ELR (cell line): ENCODE measurements at places on chromosomes 2 and 18.

DNA sequence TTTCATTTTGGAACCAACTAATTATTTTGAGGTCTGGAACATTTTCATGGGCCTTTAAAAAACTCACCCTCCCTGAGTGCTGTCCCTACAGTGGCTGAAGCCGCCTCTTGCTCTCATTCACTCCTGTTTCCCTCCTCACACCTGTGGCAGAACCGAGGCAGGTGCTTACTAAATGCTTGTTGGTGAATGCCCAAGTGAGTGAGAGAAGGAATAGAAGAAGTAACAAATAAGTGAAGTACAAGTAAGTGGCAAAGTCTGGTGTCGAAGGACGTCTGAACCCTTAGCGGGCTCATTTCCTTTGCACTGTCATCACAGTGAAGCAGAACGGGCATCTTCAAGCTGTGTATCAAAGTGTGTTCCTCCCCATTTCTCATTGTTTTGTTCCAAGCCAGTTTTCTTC is 135.2 kb downstream of the RHBDD1 start:
- no peak for DNase-seq

DNA sequence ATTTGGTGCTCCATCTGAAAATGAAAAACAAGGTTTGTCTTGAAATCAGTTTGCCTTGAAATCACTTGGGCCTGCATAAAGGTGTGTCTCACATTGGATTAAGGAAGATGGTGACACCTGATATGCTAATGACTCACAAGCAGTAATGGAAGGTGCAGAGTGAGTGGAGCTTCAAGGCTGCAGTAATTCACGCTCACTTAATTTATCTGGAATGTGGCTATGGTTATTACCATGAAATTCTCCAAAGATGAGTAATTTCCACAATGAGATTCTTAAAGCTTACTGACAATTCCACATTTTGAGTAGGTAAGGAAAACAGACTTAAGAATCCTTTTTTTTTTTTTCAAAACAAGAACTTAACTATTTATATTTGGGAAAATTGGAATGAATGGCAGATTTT is 156.8 kb downstream of the PAX3 start:
- DNase-seq, result peak; percentile 76

GRCh38 chr2:134231301-134231964 is 22.4 kb upstream of the MGAT5 start:
- peak; percentile 36 for DNase-seq

GRCh38 chr2:230868947-230869913 is 4.5 kb downstream of the ITM2C start:
- no peak for DNase-seq

DNA sequence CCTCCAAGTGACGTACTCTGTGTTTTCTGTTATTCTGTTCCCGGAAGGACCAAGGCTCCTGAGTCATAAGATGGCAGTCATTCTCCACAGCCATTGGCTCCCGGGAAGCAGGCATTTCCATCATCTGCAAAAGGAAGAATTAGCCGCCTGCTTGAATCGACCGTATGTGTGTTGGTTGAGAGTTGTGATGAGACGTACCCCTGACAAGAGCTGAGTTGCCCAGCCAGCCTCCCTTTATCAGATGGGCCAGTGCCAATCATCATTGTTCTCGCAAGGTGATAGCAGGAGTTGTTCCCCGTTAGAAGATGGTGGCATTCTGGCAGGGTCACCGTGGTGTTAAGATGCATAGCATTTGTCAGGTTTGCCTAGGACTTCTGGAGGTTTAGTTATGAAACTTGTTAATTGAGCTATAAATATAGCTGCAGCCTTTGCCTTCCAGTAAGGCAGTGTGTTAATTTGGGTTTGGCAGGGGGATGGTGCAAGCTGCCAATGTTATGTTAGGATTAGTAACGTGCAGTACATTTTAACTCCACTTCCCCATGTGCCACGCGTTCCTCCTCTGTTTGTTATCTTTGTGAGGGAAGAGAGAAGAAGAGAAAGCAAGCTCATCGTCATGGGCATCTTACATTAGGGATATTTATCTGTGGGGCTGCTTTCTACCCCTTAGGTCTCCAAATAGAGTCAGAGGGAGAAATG is 652.7 kb upstream of the FANCL start:
- DNase-seq, result no peak

GRCh38 chr2:45886171-45886663 is 234.7 kb downstream of the PRKCE start:
- no peak for DNase-seq

- DNase-seq, result no peak
These were observed 138.4 kb downstream of the MBP start for GRCh38 chr18:76994086-76994654.

DNA sequence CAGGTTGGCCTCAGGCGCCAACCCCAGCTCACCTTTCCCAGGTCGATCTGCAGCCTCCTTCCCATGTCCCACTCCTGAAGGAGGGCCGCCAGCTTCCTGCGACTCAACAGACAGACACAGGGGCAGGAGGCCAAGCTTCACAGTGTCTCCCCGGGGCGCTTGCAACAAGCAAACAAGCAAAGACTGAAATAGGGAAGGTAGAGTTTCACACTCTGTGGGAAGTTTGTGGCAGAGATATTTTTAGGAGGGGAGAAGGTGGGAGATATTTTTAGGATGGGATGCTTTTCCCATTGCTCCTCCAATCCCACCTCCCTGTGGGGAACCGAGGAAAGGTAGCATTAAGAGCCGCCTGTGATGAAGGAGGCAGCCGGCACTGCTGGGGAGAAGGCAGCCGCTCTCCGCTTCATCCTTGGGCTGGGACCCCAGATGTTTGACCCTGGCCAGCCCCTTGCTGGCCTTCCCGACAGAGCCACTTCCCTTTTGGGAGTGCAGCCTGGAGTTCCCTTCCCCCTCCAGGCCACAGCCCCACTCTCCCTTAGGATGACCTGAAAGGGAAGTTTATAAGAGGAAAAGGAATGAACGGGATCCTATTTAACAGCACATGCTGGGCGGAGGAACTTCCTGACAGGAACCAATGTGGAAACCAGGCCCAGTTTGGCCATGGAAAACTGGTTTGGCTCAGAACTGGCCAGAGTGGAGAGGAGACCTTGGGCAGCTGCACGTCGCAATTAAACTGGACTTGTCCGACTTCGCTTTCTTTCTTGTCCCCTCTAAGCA is 142.2 kb upstream of the SMAD2 start:
- DNase-seq, result no peak

GRCh38 chr2:61100801-61101200 is 35.1 kb downstream of the SANBR start:
- DNase-seq, result no peak

DNA sequence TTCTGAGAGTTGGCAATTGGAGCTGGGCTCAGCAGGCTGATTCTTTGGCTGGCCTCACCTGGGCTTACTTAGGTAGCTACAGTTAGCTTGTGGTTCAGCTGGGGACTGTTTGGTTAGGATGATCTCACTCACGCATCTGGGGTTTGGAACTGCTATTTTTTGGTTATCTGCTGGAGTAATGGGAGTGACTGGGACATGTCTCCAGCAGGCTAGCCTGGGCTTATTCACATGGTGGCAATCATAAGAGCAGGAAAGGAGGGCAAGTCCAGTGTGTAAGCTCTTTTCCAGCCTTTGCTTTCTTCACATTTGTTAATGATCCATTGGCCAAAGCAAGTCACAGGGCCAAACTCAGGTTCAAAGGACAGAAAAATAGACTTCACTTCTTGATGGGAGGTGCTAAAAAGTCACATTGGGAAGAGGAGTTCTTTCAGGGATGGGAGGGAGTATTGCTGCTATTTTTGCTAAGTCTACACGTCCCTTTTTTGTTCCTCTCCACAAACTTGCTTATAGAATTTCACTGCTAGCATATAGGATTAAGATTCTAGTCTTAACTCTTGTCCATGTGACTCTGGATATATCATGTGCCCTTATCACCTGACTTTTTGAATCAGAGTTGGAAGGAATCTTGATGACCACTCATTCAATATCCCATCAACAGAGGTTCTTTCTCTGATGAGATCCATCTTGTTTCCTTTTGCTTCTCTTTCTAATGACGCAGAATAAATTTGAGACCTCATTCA is 174.0 kb downstream of the ZFP36L2 start:
- no peak for DNase-seq

- no peak for DNase-seq
These were observed 25.1 kb downstream of the CSRNP3 start for GRCh38 chr2:165494573-165494972.

DNA sequence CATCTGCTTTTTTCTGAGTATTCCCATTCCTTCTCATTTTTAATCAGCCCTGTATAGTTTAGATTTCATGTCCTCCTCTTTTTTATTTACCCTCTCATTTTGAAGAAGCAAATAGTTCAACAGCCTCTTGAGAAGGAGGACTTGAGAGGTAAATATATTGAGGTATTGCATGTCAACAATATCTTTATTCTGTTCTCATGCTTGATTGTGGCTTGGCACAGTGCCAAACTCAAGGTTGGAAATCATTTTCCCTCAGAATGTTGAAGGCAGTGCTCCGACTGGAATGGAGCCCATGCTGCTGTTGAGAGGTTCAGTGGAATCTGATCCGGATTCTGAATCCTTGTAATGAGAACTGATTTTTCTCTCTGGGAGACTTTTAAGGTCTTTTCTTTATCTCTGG is 31.0 kb upstream of the GALNT3 start:
- no peak for DNase-seq

DNA sequence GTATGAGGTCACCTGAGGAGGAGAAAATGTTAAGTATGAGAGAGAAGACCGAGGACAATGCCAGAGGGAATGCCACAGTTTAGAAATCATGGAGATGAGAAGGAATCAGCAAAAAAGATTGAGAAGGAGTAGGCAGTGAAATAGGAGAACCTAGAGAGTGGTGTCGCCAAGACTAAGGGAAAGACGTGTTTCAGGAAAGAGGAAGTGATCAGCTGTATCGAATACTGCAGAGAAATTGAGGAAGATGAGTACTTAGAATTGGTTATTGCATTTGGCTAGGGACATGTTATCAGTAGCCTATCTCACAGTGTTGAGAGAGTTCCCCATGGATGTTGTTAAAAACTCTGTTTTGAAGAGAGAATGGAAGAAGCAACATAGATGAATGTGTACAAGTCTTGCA is 112.3 kb downstream of the GALNT1 start:
- DNase-seq, result no peak

DNA sequence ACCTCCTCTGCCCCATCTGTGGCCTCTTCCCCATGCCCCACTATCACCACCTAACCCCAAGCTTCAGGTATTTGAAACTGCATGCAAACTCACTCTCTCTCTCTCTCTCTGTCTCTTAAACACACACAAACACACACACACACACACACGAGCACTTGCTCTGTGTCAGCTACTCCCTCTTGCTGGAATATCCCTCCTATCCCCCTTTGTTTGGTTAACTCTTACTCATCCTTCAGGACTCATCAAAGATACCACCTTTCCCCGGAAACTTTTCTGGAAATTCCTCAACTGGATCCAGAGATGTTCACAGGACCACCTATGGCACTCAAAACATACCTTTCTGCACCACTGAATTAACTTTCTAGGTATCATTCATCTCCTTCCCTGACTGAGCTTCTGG is 222.8 kb upstream of the TMEM200C start:
- no peak for DNase-seq

DNA sequence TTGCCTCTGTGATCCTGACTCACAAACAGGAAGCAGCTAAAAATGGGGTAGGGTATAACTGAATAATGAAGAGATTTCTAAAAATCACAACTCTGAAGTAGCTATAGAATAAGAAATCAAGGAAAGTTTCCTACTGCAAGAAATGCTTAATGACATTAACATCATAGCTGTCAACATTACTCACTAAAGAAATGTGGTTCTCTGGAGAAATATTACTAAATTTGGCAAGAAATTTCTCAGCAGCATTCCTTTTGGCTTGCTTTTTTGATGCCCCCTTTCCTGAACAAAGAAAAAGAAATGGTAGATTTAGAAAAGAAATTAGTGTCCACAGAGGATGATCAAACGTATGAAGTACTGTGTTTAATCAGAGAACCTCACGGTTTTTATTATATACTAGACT is 9.5 kb downstream of the PRKRA start:
- no peak for DNase-seq

- DNase-seq, result peak; percentile 38
These were observed 472 bp downstream of the SLC20A1 start for GRCh38 chr2:112646102-112646719.

DNA sequence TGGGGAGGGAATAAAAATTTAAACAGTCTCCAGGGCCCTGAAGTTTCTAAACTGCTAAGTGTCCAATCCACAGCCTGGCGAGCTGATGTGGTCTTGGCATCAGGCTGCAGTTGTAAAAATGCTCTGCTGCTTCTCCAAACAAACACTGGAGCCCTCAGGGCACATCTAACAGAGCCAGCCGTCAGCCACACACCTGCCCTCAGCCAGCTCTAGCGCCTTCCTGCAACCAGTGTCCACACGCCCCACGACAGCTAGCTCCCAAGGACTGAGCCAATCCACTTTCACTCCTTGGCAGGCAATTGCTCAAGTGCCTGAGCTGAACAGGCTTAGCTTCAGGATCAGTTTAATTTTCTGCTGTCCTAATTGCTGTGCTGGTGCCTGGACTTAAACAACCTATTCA is 446.4 kb upstream of the RAB12 start:
- no peak for DNase-seq

GRCh38 chr18:79620576-79621165 is 58.9 kb upstream of the CTDP1 start:
- DNase-seq, result no peak

- DNase-seq, result no peak
These were observed 48.4 kb downstream of the PAPOLG start for GRCh38 chr2:60804473-60804872.

DNA sequence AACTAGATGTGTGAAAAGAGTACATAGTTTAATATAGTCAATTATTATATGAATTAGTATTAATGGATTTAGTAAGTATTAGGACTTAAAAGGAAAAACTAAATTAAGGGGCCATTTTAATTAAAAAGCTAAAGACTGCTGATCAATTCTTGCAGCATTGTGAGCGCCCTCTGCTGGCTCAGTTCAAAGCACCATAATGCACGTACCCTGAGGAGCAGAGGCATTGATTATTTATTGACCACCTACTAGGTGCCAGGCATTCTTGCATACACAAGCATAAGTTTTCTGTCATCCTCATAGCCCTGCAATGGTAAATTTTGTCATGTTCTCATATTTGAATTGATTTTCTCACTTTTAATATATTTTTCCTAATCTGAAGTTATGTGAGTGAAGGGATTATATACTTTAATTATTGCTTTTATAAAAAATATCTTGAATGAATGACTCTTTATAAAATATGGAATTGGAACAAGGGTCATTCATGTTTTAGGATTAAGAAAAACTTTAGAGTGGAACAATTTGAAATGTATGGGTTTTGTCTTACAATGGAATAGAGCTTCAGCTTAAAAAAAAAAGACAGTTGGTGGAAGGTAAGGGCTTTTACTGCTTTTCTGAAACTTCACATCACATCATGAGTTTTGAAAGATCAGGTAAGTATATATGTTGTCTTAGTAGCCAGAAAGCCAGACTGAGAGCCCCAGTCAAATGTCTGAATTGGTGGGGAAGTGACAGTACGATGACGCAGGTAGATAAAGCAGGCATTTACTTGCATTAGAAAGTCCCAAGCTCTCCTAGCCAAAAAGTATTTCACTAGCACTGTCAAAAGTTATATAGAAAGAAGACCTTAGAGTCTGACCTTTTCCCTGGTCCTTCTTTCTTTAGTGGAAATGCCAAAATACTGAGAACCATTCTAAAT is 9.7 kb downstream of the ITGA4 start:
- peak; percentile 75 for DNase-seq
